ENCODE measurements at places on chromosomes 7 and 10.

GRCh38 chr7:155802906-155803417, 9.3 kb downstream of the SHH start:
- no peak for DNase-seq

DNA sequence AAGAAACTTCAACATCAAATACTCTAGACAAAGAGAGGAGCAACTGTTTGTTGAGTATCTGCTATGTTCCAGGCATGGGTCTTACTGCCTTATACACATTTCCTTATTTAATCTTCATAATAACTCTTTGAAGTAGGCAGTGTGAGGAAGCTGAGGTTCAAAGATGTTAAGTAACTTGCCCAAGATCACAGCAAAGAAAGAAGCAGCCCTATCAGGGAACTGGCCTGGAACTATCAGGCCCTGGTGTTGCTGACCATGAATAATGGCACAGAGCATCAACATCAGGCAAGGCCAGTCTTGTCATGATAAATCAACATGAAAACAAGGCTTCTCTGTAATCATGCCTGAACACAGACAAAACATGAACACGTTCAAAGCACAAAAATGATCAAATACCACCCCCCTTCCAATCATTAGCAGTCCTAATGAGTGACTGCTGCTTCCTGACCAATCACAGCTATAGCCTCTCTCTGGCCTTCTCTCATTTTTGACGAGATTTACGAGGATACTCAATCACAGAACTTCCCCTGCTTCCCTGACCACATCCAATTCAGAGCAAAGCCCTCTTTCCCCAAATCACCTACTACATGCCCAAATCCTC, 2.3 kb downstream of the GSDME start:
- no peak for DNase-seq

DNA sequence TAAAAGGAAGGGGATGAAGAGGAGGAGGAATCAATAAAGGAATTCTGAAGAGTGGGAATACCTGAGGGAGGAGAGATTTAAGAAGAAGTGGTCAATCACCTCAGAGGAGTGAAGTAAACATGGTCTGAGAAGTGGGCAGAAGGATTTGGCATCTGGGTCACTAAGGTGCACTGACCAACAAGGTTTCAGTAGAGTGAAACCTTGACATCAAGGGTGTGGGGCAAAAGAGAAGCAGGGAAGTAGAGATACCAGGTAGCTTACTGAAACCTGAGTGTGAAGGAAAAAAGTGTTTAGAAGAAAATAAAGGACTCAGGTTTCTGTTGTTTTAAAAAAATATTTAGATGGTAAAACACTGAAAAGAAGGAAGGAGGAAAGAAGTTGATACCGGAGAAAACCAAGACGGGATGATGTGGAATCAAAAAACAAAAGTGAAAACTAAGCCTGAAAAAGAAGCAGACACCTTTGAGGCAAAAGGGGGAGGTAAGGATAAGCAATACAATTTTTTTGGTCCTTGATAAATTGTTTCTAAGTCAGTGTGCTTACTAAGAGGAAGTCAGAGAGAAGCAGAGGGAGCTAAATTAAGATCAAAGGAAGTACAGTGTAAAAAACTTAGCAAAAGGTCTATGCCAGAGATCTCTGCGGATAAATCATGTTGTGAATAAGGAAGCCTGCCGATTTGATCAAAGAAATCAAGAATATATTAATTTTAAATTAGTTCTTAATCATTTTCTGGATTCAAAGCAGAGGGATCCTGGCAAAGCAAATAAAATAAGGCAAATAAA, 137.2 kb upstream of the GPR22 start:
- DNase-seq: no peak

DNA sequence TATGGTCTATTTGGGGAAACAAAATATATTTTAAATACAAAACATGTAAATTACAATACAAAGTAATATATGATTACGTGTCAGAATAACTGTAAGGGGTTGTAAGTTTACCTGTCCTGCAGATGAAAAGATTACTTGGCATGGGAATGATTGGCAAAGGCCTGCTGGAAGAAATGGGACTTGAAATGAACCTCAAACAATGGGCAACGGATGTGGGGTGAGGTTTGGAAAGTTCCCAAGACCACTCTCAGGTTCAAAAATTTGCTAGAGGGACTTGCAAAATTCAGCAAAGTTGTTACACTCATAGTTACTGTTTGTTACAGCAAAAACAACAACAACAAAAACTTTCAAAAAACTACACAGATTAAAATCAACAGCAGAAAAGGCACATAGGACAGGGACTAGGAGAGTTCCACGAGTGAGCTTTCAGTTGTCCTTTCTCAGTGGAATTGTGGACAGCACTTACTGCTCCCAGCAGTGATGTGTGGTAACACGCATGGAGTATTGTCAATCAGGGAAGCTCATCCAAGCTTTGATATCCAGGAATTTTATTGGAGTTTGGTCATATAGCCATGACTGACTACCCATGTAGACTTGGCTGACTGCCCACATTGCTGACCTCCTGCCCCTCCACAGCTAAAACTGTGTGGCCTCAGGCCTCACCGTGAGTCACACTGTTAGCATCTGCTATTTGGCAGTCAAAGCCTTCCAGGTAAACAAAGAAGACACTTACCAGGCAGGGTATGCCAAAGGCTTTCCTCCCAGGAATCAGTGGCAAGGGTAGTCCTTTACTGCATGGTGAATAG, 43.8 kb downstream of the EXOC6 start:
- DNase-seq: no peak

DNA sequence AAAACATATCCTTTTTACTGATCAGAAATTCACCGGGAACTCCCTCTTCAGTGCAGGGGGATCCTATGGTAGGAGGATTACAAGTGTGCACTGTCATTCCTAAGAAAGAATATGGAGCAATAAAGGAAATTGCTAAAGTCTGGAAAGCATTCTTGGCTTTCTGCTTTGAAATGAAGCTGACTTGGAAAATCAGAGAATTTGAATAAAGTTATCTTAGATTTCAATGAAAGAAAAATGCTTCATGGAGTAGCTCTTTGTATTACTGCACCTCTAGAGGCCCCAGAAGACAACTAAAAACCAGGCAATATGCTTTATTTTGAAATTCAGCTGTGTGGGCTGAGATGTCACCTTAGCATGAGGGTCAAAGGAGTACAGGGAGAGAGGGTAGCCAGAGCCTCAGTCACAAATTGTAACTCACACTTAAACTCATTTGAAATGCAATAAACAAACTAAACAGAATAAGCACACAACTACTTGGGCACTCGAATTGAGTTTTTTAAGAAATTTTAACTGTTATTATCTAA, 102.5 kb downstream of the IMMP2L start:
- no peak for DNase-seq

Data from NCI-H510A treated with DMSO at 0.1 percent for 48 hours (cell line).